Stimulated activated naive CD4-positive, alpha-beta T cell (primary cell): ENCODE measurements at places on chromosomes 1 and 21.

DNA sequence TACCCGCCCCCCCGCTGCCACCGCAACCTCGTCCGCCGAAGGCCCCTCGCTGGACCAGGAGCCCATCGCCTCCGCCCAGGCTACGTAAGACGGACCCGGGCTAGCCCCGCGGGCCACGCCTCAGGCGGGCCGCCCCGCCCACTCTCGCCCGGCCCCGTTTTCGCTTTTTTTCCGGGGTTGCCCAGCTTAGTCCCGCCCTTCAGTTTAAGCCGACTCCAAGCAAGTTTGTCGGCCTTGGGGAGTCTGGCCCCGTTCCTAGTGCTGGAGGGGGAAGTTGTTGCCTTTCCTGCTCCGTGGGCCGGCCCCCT lies 3.0 kb downstream of the RUSC1 start:
- peak; percentile 52 for DNase-seq

DNA sequence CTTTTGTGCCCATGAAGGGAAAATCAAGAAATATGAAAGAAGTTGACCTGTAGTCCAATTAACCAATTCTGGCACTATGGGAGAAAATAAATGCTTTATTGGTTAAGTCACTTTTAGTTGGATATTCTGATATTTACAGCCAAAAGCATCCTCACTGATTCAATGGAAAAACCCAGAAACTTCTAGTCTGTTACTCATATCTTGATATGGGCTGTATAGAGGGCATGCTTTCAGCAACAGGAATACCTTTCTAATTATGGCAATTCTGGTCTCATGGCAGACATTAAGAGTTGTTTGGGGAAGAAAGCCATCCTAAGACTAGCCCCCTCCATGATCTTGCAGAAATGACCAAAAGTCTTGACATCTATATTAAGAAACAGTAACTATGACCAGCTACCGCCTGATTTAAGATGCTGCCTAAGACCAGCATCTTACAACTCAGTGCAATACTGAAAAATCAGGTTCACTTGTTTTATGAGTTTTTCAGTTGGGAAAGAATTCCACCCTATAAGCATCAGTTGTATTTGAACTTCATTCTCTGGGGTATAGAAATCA lies 91.5 kb upstream of the VAV3 start:
- no peak for DNase-seq

DNA sequence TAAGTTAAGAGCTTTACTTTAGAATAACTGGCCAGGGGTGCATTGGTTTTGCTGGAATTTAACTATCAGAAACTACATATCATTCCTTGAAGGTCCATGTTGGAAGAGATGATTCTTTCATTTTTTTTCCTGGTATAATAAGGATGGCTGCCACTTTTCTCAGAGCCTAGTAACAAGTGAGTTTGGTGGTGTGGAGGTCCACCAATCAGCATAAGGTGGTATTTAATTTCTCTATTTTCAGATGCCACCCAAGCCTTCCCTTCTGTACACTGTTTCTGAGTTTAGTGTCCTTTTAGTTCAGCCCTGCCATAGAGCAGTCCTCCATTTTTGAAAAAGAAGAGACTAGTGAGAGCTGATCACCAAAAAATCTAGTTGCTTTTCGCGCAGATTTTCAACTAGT lies 386.3 kb downstream of the USP25 start:
- DNase-seq, result no peak

- DNase-seq, result no peak
Measured at GRCh38 chr1:162009501-162010174, 14.0 kb downstream of the OLFML2B start.

- DNase-seq, result peak; percentile 65
Measured at GRCh38 chr1:30379684-30380624, 343.4 kb downstream of the MATN1 start.

- no peak for DNase-seq
Measured at GRCh38 chr1:24051206-24051945, 60.6 kb downstream of the MYOM3 start.

DNA sequence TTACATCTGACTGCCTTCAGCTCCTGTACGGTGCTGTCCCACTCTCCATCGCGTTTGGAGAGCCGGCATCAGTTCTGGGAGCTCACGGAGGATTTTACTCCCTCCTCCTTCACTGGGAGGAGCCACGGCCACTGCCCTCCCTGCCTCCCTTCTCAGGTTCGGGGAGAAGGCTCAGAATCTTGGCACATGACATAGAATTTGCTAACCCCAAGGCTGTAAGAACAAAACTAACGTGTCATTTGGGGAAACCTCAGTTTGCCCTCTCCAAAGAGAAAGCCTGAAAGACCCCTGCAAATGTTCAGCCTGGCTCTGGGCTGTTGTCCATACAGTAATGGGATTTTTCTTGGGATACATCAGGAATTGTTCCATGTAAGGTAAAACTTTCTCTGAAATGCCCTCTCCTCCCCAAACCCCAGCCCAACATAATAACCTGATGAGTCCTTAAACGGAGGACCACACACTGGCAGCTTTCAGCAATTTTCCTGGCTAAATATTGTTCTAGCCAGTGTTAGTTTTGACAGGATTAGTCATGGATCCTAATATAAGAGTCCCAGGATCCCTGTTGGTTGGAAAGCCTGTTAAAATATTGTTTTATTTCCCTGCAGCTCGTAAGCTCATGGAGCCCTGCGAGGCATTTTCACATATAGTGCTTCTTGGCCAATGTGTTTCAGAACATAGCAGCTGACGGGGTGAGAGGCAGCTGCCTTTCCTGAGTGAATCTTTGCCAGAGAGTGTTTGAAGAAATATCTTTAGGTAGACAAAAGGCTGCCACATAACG lies 98.8 kb downstream of the RHOU start:
- no peak for DNase-seq

- no peak for DNase-seq
Measured at GRCh38 chr1:227758366-227758765, 23.1 kb downstream of the SNAP47 start.

DNA sequence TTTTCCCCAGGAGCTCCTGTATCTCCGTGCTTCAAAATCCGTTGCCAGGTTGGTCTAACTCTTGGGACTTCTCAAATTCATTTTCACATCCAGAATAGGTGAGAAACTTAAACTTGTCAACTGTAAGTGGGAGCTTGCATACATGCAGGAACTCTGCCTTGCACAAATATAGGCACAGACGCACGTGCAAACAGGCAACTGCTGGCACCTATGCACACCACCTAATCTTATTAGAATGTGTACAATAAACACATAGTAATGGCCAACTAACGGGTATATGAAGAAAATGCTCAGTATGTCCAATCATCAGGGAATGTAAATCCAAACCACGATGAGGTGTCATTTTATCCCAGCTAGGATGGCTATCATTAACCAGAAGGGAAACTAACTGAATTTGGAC lies 22.6 kb upstream of the FCGR2A start:
- no peak for DNase-seq

- no peak for DNase-seq
Measured at GRCh38 chr1:100075773-100076172, 57.0 kb downstream of the SASS6 start.

GRCh38 chr1:207335695-207336363 lies 14.4 kb downstream of the CD55 start:
- peak; percentile 56 for DNase-seq

DNA sequence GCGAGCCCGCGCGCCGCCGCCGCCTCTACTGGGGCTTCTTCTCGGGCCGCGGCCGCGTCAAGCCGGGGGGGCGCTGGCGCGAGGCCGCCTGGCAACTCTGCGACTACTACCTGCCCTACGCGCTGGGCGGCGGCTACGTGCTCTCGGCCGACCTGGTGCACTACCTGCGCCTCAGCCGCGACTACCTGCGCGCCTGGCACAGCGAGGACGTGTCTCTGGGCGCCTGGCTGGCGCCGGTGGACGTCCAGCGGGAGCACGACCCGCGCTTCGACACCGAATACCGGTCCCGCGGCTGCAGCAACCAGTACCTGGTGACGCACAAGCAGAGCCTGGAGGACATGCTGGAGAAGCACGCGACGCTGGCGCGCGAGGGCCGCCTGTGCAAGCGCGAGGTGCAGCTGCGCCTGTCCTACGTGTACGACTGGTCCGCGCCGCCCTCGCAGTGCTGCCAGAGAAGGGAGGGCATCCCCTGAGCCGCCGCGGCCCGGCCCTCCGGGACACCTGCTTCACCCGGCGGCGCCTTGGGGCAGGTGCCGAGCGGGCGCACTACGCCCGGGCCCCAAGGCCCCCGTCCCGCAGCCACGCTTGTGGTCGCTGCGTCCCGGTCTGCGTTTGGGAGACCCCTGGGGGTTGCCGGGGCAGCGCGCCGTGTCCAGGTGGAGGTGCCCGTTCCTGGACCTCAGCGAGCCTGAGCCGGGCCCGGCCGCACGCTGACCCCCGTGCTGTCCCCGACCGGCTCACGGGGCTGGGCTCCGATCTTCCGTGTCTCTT lies 944 bp downstream of the B3GALT6 start:
- no peak for DNase-seq

- no peak for DNase-seq
Measured at GRCh38 chr1:97783751-97784150, 137.1 kb downstream of the DPYD start.

GRCh38 chr1:153929426-153929825 lies 6.7 kb upstream of the GATAD2B start:
- DNase-seq, result no peak

DNA sequence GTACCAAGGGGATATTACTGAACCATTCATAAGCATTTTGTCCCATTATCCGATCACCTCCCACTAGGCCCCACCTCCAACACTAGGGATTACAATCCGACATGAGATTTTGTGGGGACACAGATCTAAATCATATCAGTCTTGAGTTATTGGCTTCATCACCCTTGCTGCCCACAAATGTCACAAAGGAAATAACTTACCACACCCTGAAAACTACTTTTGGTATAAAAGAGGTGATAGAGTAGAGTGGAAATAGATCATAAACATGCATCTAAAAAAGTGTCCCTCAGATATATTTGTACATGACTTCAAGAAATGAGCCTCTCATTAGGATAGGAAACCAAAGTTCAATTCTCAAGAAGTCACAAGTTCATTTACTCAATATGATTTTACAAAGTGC lies 22.6 kb upstream of the FCRL3 start:
- no peak for DNase-seq

DNA sequence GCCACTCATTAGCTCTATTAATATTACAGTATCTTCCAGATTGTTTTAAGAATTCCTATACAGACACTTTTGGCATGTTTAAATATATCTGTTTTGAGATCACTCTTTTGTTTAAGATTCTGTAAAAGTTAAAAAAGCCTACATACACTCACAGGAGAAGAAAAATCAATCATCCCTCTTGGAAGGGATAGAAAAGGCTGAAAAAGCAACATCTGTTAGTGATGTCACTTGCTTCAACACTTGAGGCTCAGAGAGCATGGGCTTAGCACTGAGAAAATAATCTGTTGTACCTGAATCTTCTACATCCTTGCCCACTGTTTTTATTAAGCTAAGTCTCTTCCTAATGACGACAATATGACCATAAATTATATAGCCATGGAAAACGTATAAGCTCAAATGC lies 127.0 kb downstream of the ZP4 start:
- no peak for DNase-seq

GRCh38 chr1:50368179-50369007 lies 54.9 kb downstream of the DMRTA2 start:
- DNase-seq, result no peak

GRCh38 chr1:43274125-43274803 lies 4.5 kb downstream of the TMEM125 start:
- DNase-seq, result peak; percentile 7

GRCh38 chr1:81021134-81021533 lies 779.6 kb upstream of the ADGRL2 start:
- no peak for DNase-seq

DNA sequence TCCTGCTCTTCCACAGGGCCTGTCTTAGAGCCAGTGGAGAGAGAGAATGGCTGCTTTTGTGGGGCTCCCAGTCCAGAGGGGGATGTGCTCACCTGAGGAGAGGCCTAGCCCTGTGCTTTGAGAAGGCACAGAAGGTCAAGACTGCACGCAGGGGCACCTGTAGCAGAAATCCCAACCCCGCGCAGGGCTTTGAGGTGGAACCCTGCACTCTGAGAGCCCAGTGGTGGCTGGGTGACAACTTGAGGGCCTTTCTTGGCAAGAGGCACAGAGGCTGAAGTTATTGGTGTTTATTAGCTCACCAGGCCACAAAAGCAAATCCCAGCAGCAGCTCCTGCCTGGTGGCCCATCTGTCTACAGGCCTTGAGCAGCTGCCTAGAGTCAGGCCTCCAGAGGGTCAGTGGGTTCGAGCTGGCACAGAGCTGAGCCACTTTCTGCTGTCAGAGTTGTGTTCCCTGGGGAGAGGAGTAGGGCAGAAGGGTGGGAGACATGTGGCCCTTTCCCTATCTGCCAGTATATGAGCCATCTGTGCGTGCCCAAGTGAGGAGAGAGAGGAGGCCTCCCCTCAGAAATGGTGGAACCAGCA lies 31.4 kb downstream of the SZRD1 start:
- DNase-seq, result no peak

GRCh38 chr1:26705788-26706311 lies 10.0 kb downstream of the ARID1A start:
- no peak for DNase-seq

GRCh38 chr1:161743231-161743630 lies 6.4 kb upstream of the DUSP12 start:
- DNase-seq, result no peak

DNA sequence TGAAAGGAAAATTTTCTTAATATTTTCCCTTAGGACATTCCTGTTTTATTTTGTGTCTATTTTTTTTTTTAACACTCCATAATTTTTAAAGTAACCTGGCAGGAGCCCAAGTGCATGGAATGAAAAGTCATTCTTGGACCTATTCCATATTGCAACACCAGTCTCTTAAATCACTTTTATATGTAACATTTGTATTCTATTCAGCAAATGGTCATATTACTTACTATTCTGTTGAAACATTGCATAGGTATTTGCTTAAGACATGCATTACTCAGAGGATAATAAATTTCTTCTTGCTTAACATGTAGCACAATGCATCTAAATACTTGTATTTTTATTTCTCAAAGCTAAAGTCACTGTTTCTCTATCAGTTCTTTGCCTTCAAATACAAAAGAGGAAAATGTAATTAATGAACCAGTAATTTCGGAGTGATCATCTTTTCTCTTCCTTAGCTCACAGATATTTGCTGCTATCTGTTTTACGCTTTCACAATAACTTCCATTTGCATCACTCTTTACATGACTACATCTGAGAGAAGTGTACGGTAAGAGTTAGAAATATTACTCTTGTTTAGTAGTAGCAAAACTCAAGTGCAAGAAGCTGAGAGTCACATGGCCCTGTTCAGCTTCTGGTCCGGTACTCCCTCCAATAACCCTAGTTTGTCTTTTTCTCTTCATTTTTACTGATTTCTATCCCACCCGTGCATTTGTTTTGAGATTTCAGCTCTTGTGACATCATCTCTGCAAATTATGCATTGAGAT lies 394.8 kb downstream of the USP25 start:
- DNase-seq, result no peak

- no peak for DNase-seq
Measured at GRCh38 chr1:110559157-110559556, 40.2 kb upstream of the KCNA10 start.

DNA sequence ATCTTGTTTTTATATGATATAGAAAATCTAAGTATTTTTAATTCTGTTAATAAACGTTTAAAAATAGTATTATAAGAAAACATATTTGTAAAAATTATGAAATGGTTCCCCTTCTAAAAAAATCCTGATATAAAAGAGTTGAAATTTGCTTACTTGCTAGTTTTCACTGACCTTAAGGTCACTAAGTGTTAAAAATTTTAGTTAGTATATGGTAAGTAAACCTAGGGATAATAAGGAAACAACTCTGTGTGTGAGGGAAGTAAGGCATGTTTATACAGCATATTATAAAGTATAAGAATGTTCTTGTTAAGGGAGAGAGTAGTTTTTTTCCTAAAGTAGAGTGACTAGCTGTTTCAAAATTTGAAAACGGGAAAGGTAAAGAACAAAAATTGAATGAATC lies 130.9 kb upstream of the LYPLAL1 start:
- DNase-seq, result no peak

- DNase-seq, result no peak
Measured at GRCh38 chr1:53524428-53525375, 65.5 kb downstream of the DMRTB1 start.
